ENCODE measurements at places on chromosomes 3 and 15. TPM values are rescaled to one million over a fixed set of nuclear protein-coding genes. Genes with fewer than 3 reads are reported as not detected.

GRCh38 chr3:115164374-115165221 is 17.5 kb upstream of the ZBTB20 start:
- H3K36me3 ChIP-seq = no peaks in the 10 kb centered on the region
- H3K4me1 ChIP-seq = no peaks in the 10 kb centered on the region
- H3K27ac ChIP-seq = no peak overlapping the region
- H3K27me3 ChIP-seq = no peaks in the 10 kb centered on the region
- H3K4me3 ChIP-seq = no peak overlapping the region

Gene RLBP1
- total RNA-seq = not detected

- no peak overlapping the region for H3K27ac ChIP-seq
- H3K4me3 ChIP-seq = no peak overlapping the region
- no peak for DNase-seq
- no peaks in the 10 kb centered on the region for H3K27me3 ChIP-seq
- H3K36me3 ChIP-seq = no peaks in the 10 kb centered on the region
Observed at GRCh38 chr3:182967218-182968204, 12.8 kb downstream of the DCUN1D1 start.

Gene ZNF502
- 5.2 TPM for total RNA-seq

DNA sequence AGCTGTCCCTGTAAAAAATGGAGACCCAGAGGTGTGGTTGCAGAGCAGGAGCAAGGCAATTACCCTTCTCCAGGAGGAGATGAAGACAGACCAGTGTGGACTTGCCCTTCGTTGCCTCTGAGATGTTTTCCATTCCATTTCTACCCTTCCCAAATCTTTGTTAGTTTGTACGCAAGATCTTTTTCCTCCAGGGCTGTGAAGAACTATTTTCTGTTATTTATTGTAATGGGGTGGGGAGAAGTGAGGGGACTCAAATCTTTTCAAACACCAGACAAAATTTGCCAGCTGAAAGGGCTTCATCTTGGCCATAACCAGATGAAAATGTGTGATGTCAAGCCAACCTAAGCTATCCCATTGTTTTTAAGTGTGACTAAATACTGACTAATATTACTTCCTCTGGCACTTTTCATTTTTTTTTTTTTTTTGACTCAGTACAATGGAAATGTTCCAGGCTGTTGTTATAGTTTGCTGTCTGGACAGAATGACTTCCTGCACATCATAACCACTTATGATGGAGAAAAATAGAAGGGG is 271.3 kb upstream of the TPRG1 start:
- H3K27me3 ChIP-seq = no peaks in the 10 kb centered on the region
- no peak overlapping the region for H3K27ac ChIP-seq
- no peak for DNase-seq

DNA sequence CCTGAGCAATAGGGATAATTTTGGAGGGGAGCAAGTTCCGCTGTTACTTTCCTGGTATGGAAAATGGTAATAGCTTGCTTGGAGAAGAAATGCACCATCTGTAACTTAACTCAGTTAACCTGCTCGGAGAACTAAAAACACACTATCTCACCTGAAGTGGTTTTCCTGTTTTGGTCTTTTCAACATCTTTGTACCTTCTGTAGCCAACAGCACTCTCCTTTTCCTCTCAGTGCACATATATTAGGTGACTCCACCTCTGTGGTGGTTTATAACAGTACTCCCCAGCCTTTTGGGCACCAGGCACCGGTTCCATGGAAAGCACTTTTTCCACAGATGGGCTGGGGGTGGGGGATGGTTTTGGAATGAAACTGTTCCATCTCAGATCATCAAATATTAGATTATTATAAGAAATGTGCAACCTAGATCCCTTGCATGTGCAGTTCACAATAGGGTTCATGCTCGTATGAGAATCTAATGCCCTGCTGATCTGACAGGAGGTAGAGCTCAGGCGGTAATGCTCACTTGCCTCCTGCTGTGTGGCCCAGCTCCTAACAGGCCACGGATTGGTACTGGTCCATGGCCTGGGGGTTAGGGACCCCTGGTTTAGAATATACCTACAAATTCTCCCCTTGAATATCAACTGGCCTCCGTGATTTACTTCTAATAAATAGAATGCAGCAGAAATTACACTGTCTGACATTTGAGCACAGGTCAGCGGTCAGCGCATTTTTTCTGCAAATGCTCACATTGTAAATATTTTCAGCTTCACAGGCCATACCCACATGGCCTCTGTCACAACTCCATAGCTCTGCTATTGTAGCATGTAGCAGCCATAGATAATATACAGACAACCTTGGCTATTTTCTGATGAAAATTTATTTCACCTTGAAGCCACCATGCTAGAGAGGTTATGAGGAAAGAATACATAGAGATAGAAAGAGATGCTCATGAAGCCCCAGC is 83.8 kb upstream of the SUCLG2 start:
- H3K4me1 ChIP-seq = peaks cover 8% of the 10 kb centered on the region
- no peaks in the 10 kb centered on the region for H3K27me3 ChIP-seq
- no peaks in the 10 kb centered on the region for H3K36me3 ChIP-seq
- no peak overlapping the region for H3K4me3 ChIP-seq

All from transverse colon (tissue), 4 donors.